ENCODE measurements at places on chromosomes 11 and 22. TPM values are rescaled to one million over a fixed set of nuclear protein-coding genes. Genes with fewer than 3 reads are reported as not detected.

P2RY6 gene
- 0.52 TPM for total RNA-seq

DNA sequence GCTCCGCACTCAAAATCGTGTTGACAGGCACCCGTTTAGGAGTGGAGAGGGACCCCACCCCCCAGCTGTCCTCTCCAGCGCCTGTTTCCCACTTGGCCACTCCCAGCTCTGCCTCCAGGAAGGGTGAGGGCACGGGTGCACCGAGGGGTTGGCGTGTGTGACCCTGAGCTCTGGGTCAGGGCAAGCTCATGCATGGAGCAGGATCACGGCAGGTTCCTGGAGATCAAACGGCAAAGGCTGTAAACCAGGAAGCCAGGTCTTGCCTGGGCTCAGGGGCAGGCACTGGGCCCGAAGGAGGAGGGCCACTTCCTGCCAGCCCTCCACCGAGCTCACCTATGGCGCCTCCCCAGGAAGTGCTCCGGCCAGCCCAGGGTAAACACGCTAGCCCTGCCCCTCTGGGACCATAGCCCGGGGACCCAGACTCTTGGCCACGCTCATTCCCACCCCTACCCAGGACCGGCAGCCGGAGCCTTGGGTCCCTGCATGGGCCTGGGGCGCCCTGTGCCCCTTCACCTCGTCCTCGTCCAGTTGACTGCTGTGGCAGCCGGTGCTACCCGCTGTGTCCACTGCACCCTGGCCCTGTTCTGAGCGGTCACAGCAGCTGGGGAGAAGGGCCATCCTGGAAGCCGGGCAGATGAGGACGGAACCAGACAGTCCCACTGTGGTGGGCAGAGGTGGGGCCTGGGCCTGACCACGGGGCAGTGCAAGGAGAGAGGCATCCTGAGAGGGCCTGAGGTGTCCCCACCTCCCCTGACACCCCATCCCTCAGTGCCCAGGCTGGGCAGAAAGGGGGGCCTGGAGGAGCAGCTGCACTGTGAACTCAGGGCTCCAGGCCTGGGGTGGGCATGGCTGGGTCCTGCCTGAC, 1.0 kb upstream of the EPS8L2 start:
- peak; percentile 60 for DNase-seq

GUCY1A2 gene
- not detected for total RNA-seq

GRCh38 chr22:23107487-23108248, 34.1 kb downstream of the RSPH14 start:
- DNase-seq = no peak

DNA sequence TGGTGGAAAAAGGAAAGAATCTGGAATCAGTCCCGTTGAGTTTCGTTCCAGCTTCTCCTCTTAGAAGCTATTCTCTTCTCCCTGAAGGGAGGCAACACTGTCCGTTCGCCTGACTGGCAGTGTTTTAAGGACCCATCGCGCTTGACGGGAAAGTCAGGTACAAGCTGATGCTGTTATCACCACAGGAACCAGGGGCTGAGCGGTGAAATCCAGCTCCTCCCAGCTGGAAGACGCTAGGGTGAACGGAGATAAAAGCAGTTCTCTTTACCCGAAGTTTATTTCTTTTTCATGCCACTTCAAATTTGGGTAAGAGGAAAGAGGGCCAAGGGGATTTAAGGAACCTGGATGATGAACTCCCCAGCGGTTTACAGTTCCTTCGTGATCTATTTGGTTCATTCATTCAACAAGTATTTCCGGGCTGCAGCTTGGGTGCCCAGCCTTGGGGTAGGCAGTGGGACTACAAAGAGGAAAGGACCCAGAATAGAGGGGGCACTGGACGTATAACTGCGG, 551 bp upstream of the DEUP1 start:
- DNase-seq = no peak
